ENCODE measurements at places on chromosomes 4 and X.

DNA sequence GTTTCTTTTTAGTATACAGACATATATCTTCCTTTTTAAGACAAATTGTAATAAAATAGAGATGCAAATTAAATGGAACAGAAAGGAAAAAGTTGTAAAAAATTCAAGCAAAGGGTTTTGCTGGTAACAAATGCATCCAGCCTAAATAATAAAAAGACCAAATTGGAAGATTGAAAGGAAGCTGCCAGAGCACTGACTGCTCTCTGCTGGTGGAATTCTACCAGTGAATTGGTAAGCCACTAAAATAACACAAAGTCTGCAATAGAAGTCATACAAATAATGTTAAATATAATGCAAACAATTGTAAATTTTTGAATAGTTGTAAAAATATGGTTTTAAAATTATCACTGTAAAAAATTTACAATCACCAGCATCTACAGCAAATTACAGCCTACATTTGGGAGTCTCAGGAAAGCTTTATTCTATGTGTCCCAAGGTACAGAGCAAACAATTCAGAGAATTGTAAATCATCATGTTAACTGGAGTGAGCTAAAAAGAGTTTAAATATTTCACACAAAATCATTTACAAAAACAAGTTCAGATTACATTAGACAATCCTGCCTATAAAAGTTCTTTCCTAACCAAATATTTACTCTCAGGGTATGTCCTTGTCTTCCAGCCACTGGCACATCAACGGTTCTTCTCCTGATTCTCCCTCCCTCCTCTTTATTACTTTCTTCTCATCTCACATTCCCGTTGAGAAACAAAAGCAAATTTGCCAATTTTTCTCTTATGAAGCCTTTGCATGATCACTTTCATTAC lies 1322.5 kb downstream of the PCDH7 start:
- H3K36me3 ChIP-seq, result no peaks in the 10 kb centered on the region
- DNase-seq, result no peak
- H3K4me1 ChIP-seq, result no peaks in the 10 kb centered on the region
- no peak overlapping the region for H3K27ac ChIP-seq
- no peaks in the 10 kb centered on the region for H3K27me3 ChIP-seq
- no peak overlapping the region for H3K4me3 ChIP-seq

DNA sequence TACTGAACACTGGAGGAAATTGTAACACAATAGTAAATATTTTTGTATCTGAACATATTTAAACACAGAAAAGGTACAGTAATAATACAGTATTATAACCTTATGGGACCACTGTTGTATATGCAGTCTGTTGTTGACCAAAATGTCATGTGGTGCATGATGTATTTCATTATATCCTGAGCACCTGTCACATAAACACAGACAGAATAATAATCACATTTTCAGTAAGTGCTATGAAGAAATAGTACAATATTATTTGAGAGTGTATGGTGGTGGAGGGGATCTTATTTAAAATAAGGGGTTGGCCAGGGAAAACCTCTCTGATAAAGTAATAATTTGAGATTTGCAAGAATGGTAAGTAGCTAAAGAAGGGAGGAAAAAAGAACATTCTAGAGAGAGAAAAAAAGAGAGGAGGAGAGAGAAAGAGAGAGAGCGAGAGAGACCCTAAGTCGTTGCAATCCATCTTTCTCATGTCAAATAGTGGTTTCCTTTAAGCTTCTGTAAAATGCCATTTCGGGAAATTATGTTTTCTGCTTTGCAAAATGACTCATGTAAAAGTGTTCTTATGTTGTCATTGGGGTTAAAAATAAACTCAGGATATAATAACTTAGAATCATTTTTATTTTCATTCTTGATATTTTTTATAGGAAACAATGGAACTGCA lies 19.3 kb upstream of the CLNK start:
- no peak for DNase-seq
- H3K4me1 ChIP-seq, result no peaks in the 10 kb centered on the region
- H3K4me3 ChIP-seq, result no peak overlapping the region
- H3K27ac ChIP-seq, result no peak overlapping the region

DNA sequence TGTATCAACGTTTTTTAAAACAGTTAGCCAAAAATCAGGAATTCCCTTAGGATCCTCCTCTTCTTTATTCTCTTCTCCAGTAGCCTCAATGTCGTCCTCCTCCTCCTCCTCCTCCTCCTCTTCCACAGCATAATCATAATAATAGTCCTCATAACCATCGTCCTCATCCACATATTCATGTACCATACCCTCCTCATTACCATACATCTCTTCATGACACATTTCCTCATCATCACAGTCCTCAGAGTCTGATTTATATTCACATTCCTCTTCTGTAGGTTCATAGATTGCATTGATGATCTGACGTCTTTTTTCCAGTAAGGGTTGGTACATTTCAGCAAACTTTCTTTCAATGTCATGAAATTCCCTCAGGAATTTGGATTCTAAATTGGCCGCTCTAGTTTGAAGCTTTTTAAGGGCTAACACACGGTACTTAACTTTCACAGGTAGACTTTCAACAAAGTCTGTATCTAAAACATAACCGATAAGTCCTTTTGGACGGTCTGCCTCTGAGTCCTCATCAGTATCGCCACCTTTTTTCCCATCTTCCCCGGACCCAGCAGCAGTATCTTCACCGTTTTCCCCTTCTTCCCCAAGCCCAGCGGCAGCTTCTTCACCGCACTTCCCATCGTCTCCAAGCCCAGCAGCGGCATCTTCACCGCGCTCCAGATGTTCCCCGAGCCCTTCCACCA lies 771 bp downstream of the NAP1L2 start:
- peak overlapping the region; percentile 69 for H3K27ac ChIP-seq
- peaks cover 14% of the 10 kb centered on the region for H3K4me1 ChIP-seq
- no peaks in the 10 kb centered on the region for H3K36me3 ChIP-seq
- H3K27me3 ChIP-seq, result peaks cover 4% of the 10 kb centered on the region
- no peak for DNase-seq
- H3K4me3 ChIP-seq, result peak overlapping the region; percentile 84

GRCh38 chrX:31580227-31580626 lies 508.4 kb upstream of the FTHL17 start:
- no peak overlapping the region for H3K4me3 ChIP-seq
- no peaks in the 10 kb centered on the region for H3K4me1 ChIP-seq
- no peaks in the 10 kb centered on the region for H3K27me3 ChIP-seq

GRCh38 chrX:3435057-3435456 lies 88.6 kb upstream of the MXRA5 start:
- DNase-seq, result no peak
- no peak overlapping the region for H3K27ac ChIP-seq
- no peak overlapping the region for H3K4me3 ChIP-seq
- H3K4me1 ChIP-seq, result no peaks in the 10 kb centered on the region
- H3K36me3 ChIP-seq, result no peaks in the 10 kb centered on the region
- no peaks in the 10 kb centered on the region for H3K27me3 ChIP-seq

GRCh38 chr4:73006286-73006990 lies 63.1 kb downstream of the COX18 start:
- H3K36me3 ChIP-seq, result no peaks in the 10 kb centered on the region
- no peak overlapping the region for H3K27ac ChIP-seq
- H3K27me3 ChIP-seq, result peaks cover 14% of the 10 kb centered on the region
- no peaks in the 10 kb centered on the region for H3K4me1 ChIP-seq
- no peak for DNase-seq
- no peak overlapping the region for H3K4me3 ChIP-seq

DNA sequence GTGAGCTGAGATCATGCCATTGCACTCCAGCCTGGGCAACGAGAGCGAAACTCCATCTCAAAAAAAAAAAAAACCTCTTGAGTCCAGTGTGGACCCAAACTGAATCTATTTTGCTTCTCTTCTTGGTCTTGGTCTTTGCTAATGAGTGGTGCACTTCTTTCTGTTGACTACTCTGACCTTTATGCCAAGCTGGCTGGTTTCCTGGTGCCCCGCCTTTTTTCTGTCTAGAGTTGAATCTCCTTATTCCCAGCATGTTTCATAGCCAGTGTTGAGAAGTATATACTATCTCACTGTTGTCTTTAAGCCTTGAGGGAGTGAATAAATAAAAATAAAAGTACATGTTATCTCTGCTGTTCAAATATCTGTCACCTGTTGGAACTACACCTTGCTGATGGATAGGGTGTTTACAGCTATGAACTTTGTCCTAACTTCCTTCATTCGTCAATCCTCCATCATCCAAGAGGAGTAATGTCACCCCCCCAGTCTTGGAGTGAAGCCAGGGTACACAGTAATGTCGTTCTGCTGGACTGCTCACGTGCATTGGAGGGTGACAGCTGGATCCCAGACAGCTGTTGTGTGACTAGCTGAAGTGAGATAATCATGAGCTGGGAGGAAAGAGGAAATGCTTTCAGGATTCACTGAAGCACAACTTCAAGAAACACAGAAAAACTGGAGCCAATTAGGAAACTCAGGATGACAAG lies 99.3 kb upstream of the PRKG2 start:
- H3K4me1 ChIP-seq, result no peaks in the 10 kb centered on the region
- no peak overlapping the region for H3K4me3 ChIP-seq
- no peak for DNase-seq
- no peaks in the 10 kb centered on the region for H3K27me3 ChIP-seq
